Cardiac ventricle fibroblast (primary cell): ENCODE measurements at places on chromosomes 11 and 22. TPM values are rescaled to one million over a fixed set of nuclear protein-coding genes. Genes with fewer than 3 reads are reported as not detected.

FAM180B gene
- total RNA-seq: not detected in 2 replicates

SYT7 gene
- total RNA-seq: 2.2 and 3.8 TPM in 2 replicates

PPFIBP2 gene
- 5.1 and 8.7 TPM in 2 replicates for total RNA-seq

KLHDC7B gene
- not detected in 2 replicates for total RNA-seq

OR5A1 gene
- total RNA-seq: not detected in 2 replicates
